Ovary (tissue), 10 donors: ENCODE measurements at places on chromosomes 6 and 20. TPM values are rescaled to one million over a fixed set of nuclear protein-coding genes. Genes with fewer than 3 reads are reported as not detected.
A peak's percentile ranks its signal among the peaks of the same experiment; 100 is the strongest.

DNA sequence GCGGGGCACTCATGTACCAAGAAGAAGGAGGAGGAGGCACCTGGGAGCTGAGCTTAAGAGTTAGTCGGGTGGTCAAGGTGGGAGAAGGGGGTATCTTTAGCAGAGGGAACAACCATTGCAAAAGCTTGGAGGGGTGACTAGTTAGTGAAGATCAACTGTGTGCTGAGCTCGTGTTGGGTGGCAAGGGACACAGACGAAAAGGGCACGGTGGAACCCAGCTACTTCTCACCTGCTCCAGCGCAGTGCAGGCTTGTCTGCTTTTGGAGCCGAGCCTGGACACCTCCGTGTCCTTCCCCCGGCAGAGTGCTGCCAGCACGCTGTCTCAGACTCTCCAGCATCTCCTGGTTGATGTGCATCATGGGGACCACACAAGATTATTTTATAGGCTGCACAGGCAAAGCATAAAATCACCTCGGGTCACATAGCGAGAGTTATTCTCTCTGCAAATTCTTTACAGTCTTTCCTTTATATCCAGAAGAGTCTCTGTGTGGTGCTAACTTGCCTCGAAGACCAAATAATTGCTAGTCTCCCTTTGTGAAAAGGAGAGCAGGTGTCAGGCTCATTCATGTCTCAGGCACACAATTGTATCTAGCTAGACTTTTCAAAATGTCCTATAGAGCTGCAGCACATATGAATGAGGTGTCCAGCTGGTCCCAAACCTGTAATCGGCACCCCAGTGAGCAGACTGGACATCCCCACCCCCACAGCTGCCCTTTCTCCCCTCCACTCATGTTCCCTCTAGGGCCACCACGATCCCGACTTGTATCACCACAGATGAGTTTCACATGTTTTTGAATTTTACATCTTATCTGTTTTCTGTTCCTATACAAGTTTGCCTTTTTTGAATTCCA, 123.4 kb downstream of the CEBPB start:
- no peak overlapping the region for H3K27ac ChIP-seq
- H3K4me3 ChIP-seq: no peak overlapping the region
- DNase-seq: no peak
- H3K27me3 ChIP-seq: no peaks in the 10 kb centered on the region
- H3K4me1 ChIP-seq: peaks cover 6% of the 10 kb centered on the region

DNA sequence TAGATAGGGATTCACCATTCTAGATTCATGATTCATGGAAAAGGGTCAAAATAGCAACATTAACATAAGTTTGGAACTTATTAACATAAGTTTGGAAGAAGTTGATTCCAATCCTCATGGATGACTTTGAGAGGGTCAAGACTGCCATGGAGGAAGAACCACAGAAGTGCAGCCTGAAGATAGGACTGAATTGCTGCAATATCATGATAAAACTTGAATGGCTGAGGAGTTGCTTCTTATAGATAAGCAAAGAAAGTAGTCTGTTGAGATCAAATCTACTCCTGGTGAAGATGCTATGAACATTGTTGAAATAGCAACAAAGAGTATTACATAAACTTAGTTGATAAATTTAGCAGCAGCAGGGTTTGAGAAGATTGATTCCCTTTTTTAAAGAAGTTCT, 62.2 kb downstream of the GMDS start:
- no peak overlapping the region for H3K4me3 ChIP-seq
- H3K36me3 ChIP-seq: no peaks in the 10 kb centered on the region
- H3K4me1 ChIP-seq: no peaks in the 10 kb centered on the region
- no peaks in the 10 kb centered on the region for H3K27me3 ChIP-seq

DNA sequence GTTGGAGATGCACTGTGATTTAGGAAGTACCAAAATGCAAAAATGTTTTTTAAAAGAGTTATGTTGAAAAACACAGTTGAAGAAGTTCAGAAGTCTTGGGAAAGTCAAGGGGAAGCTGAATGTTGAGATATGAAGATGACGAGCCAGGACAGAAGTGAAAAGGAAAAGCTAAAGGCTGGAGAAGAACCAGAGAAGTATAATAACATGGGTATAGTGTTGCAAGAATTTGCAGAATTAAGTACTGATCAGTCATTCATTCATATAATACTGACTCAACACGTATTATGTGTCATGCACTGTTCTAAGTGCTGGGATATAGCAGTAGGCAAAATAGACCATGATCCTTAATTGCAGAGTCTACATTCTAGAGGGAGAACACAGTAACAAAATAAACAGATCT, 432.8 kb downstream of the CDC5L start:
- H3K4me1 ChIP-seq: no peaks in the 10 kb centered on the region
- no peaks in the 10 kb centered on the region for H3K36me3 ChIP-seq
- DNase-seq: no peak
- no peak overlapping the region for H3K27ac ChIP-seq
- no peaks in the 10 kb centered on the region for H3K27me3 ChIP-seq

DNA sequence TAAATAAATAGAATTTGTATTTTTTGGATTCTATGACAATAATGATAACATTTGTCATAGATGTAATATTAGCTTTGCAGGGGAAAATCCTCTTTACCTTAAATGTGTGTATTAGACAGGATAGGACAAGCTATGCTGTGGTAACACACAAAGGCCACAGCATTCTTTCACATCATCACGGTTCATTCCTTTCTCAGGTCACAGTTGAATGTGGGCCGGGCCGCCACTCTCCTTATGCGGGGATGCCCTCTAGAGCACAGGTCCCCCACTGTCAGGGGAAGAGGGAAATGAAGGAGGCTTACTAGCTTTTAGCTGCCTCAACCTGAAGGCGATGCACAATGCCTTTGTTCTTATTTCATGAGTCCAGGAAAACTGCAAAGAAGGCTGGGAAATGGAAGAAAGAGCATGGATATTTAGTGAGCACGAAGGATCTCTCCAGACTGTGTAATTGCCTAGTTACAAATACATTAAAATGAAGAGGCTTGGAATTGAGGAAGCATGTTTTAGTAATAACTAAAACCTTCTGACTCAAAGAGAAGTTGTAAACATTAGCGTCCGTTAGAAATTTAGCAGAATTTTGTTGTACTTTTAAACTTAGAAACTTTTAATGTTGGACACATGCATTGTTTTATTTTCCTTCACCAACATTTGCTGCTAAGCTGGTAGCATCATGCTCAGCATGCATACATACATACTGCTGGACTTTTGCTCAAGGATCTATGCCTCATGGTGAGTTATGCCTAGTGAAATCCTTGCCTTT, 248.9 kb upstream of the FOXQ1 start:
- no peaks in the 10 kb centered on the region for H3K4me1 ChIP-seq
- H3K27ac ChIP-seq: no peak overlapping the region
- no peak overlapping the region for H3K4me3 ChIP-seq
- H3K27me3 ChIP-seq: no peaks in the 10 kb centered on the region
- H3K36me3 ChIP-seq: no peaks in the 10 kb centered on the region

GRCh38 chr20:1841554-1842140, 53.6 kb upstream of the SIRPA start:
- no peak overlapping the region for H3K27ac ChIP-seq
- no peak for DNase-seq
- H3K4me3 ChIP-seq: no peak overlapping the region
- no peaks in the 10 kb centered on the region for H3K4me1 ChIP-seq

DNA sequence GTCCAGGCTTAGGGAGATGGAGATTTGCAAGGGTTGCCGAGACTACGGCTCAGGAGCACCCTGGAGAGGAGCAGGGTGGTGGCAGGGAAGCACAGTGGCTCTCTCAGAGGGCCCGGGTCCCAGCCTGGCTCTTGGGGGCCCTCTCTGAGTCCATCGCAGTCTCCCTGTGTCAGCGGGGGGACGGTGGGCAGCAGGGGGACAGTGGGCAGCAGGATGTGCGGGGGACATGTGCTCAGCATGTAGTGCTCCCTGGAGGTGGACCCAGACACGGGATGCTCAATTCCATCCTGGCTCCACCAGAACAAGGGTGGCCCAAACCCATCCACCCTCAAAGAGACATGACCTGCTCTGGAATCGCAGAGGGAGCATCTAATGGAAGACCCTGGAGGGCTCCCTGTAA, 43.0 kb upstream of the ZBP1 start:
- no peaks in the 10 kb centered on the region for H3K27me3 ChIP-seq
- no peak overlapping the region for H3K4me3 ChIP-seq
- peaks cover 14% of the 10 kb centered on the region for H3K4me1 ChIP-seq
- no peak overlapping the region for H3K27ac ChIP-seq
- DNase-seq: peak; percentile 28

DNA sequence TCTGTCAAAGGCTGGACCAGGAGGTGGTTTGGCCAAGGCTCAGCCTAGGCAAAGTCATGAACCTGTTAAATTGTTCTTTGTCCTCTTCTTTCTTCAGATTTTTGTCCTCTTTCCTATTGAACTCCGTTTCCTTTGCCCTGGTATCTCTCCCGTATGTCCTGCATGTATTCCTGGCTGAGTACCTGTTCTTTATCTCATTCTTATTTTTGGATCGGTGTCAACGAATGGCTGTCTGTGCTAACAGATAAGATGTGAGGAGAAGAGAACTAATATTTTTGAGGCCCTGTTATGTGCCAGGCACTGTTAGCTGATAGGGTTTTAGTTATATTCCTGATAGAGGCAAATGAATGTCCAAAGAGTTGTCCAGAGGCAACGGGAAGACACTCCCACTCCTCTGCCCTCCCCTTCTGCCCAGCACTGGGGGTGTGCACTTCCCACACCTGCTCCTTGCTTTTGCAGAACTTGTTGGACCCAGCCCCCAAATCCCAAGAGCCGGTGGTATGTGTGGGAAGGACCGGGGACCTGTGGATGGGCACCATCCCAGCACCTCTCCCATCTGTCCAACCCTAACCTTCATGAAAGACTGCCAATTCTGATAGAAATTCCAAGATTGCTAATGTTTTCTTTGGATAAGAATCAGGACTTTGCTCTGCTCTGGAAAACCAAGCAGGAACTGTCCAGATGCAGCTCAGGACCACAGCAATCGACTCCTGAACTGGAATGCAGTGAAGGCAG, 20.6 kb downstream of the MMP24OS start:
- H3K27me3 ChIP-seq: no peaks in the 10 kb centered on the region
- H3K36me3 ChIP-seq: no peaks in the 10 kb centered on the region
- no peak for DNase-seq
- H3K4me1 ChIP-seq: no peaks in the 10 kb centered on the region
- H3K27ac ChIP-seq: no peak overlapping the region
- H3K4me3 ChIP-seq: no peak overlapping the region

- H3K4me1 ChIP-seq: no peaks in the 10 kb centered on the region
- no peaks in the 10 kb centered on the region for H3K36me3 ChIP-seq
- no peak overlapping the region for H3K27ac ChIP-seq
- DNase-seq: no peak
Observed at GRCh38 chr20:36040571-36040970, 72.2 kb downstream of the CNBD2 start.

DNA sequence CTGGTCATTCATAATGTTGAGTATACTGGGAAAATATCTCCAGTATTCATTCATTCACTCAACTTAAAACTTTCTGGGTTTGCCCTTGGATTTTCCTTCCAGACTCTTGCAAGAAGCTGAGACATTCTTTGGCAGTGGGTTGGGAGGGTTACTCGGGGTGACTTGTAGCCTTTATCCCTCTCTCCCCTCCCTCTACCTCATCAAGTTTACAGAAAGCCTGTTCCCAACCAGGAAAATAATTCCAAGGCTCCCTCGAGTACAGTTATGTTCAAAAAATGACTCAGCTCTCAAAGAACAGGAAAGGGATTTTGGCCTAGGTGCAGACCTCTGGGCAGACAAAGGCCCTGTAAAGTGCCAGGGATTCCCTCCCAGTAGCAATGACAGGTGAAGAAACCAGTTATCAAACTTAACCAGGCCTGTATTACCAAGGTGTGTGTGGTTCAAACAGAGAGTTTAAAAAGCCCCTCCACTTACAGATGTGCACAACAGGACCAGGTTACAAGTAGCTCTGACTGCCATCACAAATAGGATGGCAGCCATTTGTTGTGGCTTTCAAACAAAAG, 22.2 kb downstream of the FKBP1A start:
- no peak overlapping the region for H3K4me3 ChIP-seq
- no peak for DNase-seq
- H3K27ac ChIP-seq: no peak overlapping the region

DNA sequence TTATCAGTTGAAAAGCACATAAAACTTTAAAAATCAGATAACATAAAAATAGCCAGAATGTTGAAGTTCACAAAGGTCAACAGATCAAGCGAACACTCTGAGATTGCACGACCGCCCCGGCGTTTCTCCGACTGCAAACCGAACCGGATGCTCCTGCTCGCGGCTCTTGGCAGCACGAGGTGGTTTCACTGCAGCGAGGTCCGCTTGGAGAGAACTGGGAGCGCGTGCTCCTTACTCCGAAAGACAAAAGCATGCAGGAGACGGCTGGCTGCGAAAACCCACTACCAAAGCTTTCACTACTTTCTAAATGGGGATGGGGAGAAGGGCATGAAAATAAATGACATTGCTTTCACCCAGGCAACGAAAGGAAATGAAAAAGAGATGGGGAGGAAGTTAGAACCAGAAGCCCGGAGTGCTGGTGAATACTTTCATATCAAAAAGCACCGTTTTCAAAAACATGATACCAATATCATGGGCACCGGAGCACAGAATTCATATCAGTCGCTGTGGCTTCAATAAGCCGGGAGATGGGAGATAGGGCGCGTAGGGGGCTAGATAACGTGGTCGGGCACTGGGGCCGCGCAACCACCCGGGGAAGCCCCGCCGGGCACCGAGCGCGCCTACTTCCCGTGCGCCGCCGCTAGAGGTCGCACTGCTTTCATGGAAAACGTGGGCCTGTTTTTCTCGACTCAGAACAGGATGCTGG, 8.3 kb upstream of the ANKRD60 start:
- no peaks in the 10 kb centered on the region for H3K36me3 ChIP-seq
- DNase-seq: peak; percentile 83
- no peaks in the 10 kb centered on the region for H3K27me3 ChIP-seq
- H3K4me3 ChIP-seq: peak overlapping the region; percentile 8
- no peaks in the 10 kb centered on the region for H3K4me1 ChIP-seq
- H3K27ac ChIP-seq: no peak overlapping the region

- H3K27me3 ChIP-seq: no peaks in the 10 kb centered on the region
- no peaks in the 10 kb centered on the region for H3K36me3 ChIP-seq
- H3K4me1 ChIP-seq: no peaks in the 10 kb centered on the region
- no peak overlapping the region for H3K27ac ChIP-seq
Observed at GRCh38 chr6:3489027-3489757, 32.3 kb upstream of the SLC22A23 start.

GRCh38 chr6:136959471-136959891, 37.4 kb downstream of the SLC35D3 start:
- no peaks in the 10 kb centered on the region for H3K36me3 ChIP-seq
- no peaks in the 10 kb centered on the region for H3K4me1 ChIP-seq
- no peak overlapping the region for H3K4me3 ChIP-seq
- no peak overlapping the region for H3K27ac ChIP-seq
- H3K27me3 ChIP-seq: no peaks in the 10 kb centered on the region

Gene MYO6
- total RNA-seq: 20.8 TPM

Gene TIAM2
- total RNA-seq: 10.2 TPM

Gene MPIG6B
- total RNA-seq: 0.15 TPM

Gene SLC44A4
- 9.8 TPM for total RNA-seq

Gene XRN2
- total RNA-seq: 47.6 TPM

Gene RSPO3
- 0.40 TPM for total RNA-seq

Gene RUNX2
- total RNA-seq: 1.6 TPM
